Hepatocyte (in vitro differentiated cells): ENCODE measurements at places on chromosomes 4 and X. TPM values are rescaled to one million over a fixed set of nuclear protein-coding genes. Genes with fewer than 3 reads are reported as not detected.

PNMA6E gene
- total RNA-seq: not detected in 2 replicates

- H3K36me3 ChIP-seq: no peaks in the 10 kb centered on the region
- peak; percentile 84 for DNase-seq
- peak overlapping the region; percentile 92 for H3K27ac ChIP-seq
- no peak overlapping the region for H3K4me3 ChIP-seq
- peaks cover 23% of the 10 kb centered on the region for H3K4me1 ChIP-seq
Observed at GRCh38 chr4:121676345-121677075, 20.3 kb downstream of the ANXA5 start.

- no peaks in the 10 kb centered on the region for H3K4me1 ChIP-seq
- H3K27ac ChIP-seq: no peak overlapping the region
- no peaks in the 10 kb centered on the region for H3K27me3 ChIP-seq
- no peaks in the 10 kb centered on the region for H3K36me3 ChIP-seq
- DNase-seq: no peak
Observed at GRCh38 chr4:127698789-127699200, 31.4 kb upstream of the SLC25A31 start.

DNA sequence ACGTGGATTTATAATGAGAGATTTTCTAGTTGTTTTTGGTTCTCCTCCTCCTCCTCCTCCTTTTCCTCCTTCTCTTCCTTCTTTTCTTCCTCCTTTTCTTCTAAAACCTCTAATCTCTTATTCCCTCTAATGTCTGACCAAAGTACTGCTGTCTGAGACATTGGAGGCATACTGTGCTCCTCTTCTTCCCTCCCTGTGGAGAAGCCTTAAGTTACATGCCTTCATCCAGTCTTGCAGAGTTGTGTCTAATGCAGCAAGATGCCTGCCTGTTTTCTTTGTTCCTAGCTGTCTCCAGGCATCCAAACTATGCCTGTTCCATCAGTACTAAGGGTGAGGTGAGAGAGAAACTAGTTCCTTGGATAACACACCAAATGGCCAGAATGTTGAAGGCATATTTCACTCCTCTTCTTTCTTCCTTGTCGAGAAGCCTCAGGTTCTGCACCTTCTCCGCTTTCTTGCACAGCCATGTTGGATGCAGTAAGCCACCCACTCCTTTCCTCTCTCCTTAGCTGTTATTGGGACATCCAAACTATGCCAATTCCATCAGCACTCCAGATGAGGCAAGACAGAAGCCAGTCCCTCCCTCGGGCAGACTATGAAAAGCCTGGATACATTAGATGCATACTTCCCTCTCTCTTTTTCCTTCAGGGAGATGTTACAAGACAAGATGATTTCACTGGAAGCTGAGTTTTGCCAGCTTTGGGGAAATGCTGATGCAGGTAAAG lies 285.7 kb upstream of the TRAM1L1 start:
- no peak overlapping the region for H3K27ac ChIP-seq
- no peaks in the 10 kb centered on the region for H3K4me1 ChIP-seq
- H3K27me3 ChIP-seq: no peaks in the 10 kb centered on the region
- H3K4me3 ChIP-seq: no peak overlapping the region
- no peak for DNase-seq

DNA sequence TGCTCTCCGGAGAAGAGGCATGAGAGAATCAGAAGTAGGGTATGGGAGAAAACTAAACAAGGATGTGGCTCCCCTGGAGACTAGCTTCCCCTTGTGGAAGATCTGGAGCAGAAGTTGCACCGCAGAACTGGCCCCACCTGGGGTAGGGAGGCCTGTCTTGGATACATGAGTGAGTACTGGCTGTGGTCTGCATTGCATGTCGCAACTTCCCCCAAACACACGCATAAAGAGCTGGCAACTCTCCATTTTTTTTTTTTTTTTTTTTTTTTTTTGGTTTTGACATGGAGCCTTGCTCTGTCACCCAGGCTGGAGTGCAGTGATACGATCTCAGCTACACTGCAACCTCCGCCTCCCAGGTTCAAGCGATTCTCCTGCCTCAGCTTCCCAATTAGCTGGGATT lies 119.9 kb downstream of the EGF start:
- H3K4me1 ChIP-seq: no peaks in the 10 kb centered on the region
- no peaks in the 10 kb centered on the region for H3K36me3 ChIP-seq
- no peak overlapping the region for H3K27ac ChIP-seq
- H3K4me3 ChIP-seq: no peak overlapping the region

DNA sequence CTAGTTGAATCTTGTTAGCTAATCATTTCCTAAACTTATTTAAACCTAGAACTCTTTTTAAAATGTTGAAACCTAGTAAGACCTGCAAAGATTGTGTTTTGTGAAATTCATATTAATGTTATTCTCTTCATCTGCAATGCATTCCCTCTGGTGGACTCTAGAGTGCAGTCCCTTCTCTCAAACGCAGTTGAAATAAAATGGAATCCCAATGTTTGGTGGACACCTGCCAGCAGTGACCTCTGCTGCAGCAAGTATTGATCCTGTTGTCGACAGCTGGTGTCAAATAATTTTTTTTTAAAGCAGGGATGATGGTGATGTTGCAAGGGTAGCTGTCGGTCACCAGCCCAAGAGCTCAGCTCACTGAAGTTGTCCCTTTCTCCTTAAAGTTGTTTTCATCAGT lies 492.0 kb downstream of the ZIC3 start:
- no peak overlapping the region for H3K4me3 ChIP-seq
- DNase-seq: no peak
- H3K27ac ChIP-seq: no peak overlapping the region

GRCh38 chr4:137703195-137703594 lies 170.9 kb upstream of the PCDH18 start:
- H3K36me3 ChIP-seq: no peaks in the 10 kb centered on the region
- no peaks in the 10 kb centered on the region for H3K27me3 ChIP-seq
- H3K4me1 ChIP-seq: peaks cover 6% of the 10 kb centered on the region
- peak overlapping the region; percentile 35 for H3K27ac ChIP-seq
- H3K4me3 ChIP-seq: no peak overlapping the region

ARSJ gene
- 13.8 TPM in 2 replicates for total RNA-seq

DNA sequence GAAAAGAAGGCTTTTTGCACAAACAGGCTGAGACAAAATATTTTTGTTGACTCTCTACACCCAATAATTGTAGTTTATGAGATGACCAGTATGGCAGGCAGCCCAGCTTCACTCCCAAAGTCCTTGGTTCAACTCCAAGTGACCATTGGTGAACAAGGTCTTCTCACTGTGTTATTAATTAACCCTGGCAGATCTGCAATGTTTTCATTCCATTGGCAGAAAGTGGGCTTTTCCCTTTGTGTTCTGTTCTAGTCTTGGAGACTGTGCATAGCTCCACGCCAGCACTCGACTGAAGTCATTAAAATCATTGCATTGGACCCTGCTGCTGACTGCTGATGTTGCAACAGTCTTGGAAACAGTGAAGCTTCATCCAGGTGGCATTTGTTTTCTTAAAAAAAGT lies 277.3 kb upstream of the HAND2 start:
- no peaks in the 10 kb centered on the region for H3K36me3 ChIP-seq
- no peaks in the 10 kb centered on the region for H3K4me1 ChIP-seq

DNA sequence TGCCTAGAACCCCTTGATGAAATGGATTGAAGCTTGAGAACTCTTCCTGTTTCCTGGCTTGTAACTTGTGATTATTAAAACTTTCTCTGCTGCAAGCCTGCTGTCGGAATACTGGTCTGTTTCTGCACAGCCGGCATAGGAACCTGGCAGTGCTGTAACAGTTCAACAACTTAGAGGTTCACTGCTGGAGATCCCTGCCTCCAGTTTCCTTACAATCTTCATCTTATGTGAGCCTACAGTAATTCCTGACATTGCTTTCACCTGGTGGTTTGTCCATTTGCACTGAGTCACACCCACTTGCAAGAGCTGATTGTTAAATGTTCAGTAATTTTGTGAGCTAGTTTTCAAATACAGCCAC lies 1.3 kb upstream of the SEPSECS start:
- H3K27ac ChIP-seq: peak overlapping the region; percentile 89
- H3K36me3 ChIP-seq: no peaks in the 10 kb centered on the region
- H3K4me3 ChIP-seq: peak overlapping the region; percentile 36

PCDH7 gene
- total RNA-seq: 48.7 and 59.9 TPM in 2 replicates
